Bladder microvascular endothelial cell (primary cell): ENCODE measurements at places on chromosomes 6 and 20. TPM values are rescaled to one million over a fixed set of nuclear protein-coding genes. Genes with fewer than 3 reads are reported as not detected.

The PTCHD4 gene
- total RNA-seq: 4.2 and 18.9 TPM in 2 replicates

The C20orf144 gene
- total RNA-seq: under 0.01 TPM in 1 of 2 replicates, not detected in the other

The KATNA1 gene
- total RNA-seq: 20.4 and 23.9 TPM in 2 replicates

The HCRTR2 gene
- not detected in 2 replicates for total RNA-seq

The MEP1A gene
- total RNA-seq: not detected in 2 replicates

The OR2B6 gene
- not detected in 2 replicates for total RNA-seq

The TMC2 gene
- not detected in 2 replicates for total RNA-seq

The TRIM40 gene
- total RNA-seq: not detected in 2 replicates

The HUS1B gene
- 0.65 and 3.7 TPM in 2 replicates for total RNA-seq

The FGD2 gene
- not detected in 2 replicates for total RNA-seq

The LKAAEAR1 gene
- total RNA-seq: 0.16 and 0.25 TPM in 2 replicates

The CRISP2 gene
- total RNA-seq: not detected in 2 replicates

The SERAC1 gene
- total RNA-seq: 4.0 and 21.0 TPM in 2 replicates

The LGSN gene
- total RNA-seq: not detected in 2 replicates

The MMP24 gene
- 0.38 and 0.49 TPM in 2 replicates for total RNA-seq

The ZNF322 gene
- 9.4 and 15.6 TPM in 2 replicates for total RNA-seq

The RIMS1 gene
- 0.49 and 37.8 TPM in 2 replicates for total RNA-seq

The MAP7 gene
- 0.16 and 0.63 TPM in 2 replicates for total RNA-seq

The B3GAT2 gene
- total RNA-seq: not detected in 2 replicates

The SCRT2 gene
- not detected in 2 replicates for total RNA-seq

The RRAGD gene
- total RNA-seq: 0.49 and 0.69 TPM in 2 replicates

The HEY2 gene
- under 0.01 TPM in 1 of 2 replicates, not detected in the other for total RNA-seq

The KIF25 gene
- 0.19 and 0.49 TPM in 2 replicates for total RNA-seq

The SMIM8 gene
- 2.1 and 3.6 TPM in 2 replicates for total RNA-seq

The PPDPF gene
- 10.7 and 13.3 TPM in 2 replicates for total RNA-seq

The NDUFAF5 gene
- 9.9 and 17.1 TPM in 2 replicates for total RNA-seq

The CYB5R4 gene
- 1.6 and 4.9 TPM in 2 replicates for total RNA-seq

The EEF1A2 gene
- 0.49 and 27.1 TPM in 2 replicates for total RNA-seq

The HLA-DRB5 gene
- total RNA-seq: 1.6 and 12.3 TPM in 2 replicates

The CST4 gene
- not detected in 2 replicates for total RNA-seq

The SLC17A2 gene
- not detected in 2 replicates for total RNA-seq

The FAM184A gene
- 0.32 and 0.38 TPM in 2 replicates for total RNA-seq

The PSMB9 gene
- total RNA-seq: 27.0 and 55.5 TPM in 2 replicates

The ITPR3 gene
- total RNA-seq: 29.8 and 32.3 TPM in 2 replicates

The RAD21L1 gene
- total RNA-seq: not detected in 2 replicates
